SK-N-SH treated with all-trans-retinoic acid at 6 μM for 48 hours (cell line): ENCODE measurements at places on chromosomes 3 and 15.
A peak's percentile ranks its signal among the peaks of the same experiment; 100 is the strongest.

- ATAC-seq: peak; percentile 31; the same call in 2 of the 3 replicates
Observed at GRCh38 chr3:105537371-105538080, 170.8 kb downstream of the ALCAM start.

DNA sequence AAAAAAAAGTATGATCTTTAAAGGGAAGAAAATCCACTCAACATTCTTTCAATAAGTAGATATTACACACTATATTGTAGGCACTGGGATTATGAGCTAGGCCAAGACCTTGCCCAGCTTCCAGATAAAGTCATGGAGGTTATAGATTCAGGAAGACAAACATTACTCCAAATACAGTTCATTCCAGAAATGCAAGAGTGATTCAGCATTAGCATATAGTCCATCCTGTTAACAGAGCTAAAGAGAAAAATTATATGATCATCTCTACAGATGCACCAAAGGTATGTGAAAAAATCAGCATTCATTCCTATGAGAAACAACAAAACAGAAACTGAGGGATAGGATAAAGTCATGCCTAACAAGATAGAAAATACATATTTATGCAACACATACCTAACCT is 42.1 kb upstream of the NSMCE3 start:
- no peak for ATAC-seq

DNA sequence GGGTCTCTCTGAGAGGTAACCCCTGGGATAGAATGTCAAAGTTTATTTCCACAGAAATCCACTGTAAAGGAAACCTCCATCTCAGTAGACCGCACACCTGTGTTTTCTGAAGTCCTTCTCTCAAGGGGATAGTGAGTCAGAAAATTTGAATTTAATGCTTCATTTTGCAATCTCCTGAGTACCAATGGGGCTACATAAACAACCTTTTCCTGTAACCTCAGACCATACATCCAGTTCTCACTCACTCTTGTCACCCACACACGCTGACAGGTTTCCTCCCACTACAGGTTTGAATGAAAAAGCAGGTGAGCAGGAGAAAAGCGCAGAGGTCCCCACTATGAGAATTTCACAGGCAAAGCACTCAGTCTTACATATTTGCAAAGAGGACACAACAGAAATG is 165.3 kb upstream of the MCTP2 start:
- no peak for ATAC-seq

DNA sequence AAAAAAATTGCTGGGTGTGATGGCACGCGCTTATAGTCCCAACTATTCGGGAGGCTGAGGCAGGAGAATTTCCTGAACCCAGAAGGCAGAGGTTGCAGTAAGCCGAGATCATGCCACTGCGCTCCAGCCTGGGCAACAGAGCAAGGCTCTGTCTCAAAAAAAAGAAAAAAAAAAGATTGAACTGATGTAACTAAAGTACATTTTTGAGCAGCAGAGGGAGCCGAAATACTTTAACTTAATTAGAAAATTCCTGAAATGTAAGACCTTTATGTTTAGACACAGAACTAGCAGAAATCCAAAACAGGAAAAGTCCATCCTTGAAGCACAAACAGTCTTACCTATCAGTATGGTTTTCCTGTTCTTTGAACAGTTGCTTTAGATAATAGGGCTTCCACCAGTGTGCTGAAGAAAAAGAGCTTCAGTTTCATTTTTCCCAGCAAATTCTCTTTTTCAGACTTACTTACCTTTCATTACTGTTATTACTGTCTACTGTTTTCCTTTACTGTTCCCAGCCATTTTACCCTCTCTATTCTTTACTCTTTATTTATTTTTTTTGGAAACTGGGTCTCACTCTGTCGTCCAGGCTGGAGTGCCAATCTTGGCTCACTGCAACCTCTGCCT is 33.4 kb upstream of the ZNF609 start:
- peak; percentile 60; the same call in 2 of the 3 replicates for ATAC-seq

DNA sequence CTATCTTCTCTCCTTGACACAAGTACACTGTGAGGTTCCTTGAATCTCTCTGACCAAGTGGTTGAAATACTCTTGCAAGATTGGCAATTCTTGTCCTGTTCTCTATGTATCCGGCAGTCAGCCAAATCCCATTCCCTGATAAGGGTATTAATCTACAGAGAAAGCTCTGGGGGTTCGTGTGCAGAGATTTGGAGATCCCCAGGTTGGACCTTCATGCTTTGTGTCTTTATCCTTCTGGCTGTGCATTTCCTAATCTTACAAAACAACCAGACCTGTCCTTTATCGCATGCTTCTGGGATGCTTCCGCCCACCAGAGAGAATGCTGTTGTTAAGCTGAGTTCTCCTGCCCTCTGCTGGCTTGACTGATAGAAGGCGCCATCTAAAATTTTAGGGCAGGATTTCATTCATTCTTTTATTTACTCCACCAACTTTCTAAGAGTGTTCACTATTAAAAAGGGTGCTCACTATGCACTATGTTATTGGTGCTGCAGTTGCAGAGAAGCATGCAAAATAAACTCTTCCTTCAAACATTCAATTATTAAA is 8.6 kb upstream of the SST start:
- ATAC-seq: peak; percentile 86

DNA sequence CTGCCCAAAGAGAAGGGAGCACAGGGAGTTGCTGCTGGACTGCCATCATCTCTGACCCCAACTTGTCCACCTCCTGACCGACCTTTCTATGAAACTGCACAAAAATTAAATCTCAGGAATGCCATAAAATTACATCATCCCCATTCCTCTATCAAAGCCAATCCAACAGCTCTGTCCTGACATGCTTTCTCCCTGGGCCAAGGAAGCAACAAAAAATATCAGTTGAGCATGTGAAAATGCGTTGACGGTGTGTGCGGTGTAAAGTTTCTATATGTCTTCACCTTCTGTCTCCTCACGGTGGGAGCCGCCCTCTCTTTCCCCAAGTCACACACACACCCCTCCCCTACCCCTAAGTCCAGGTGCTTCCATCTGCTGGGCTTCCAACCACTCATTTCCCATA is 3.6 kb upstream of the ZNF774 start:
- no peak for ATAC-seq

DNA sequence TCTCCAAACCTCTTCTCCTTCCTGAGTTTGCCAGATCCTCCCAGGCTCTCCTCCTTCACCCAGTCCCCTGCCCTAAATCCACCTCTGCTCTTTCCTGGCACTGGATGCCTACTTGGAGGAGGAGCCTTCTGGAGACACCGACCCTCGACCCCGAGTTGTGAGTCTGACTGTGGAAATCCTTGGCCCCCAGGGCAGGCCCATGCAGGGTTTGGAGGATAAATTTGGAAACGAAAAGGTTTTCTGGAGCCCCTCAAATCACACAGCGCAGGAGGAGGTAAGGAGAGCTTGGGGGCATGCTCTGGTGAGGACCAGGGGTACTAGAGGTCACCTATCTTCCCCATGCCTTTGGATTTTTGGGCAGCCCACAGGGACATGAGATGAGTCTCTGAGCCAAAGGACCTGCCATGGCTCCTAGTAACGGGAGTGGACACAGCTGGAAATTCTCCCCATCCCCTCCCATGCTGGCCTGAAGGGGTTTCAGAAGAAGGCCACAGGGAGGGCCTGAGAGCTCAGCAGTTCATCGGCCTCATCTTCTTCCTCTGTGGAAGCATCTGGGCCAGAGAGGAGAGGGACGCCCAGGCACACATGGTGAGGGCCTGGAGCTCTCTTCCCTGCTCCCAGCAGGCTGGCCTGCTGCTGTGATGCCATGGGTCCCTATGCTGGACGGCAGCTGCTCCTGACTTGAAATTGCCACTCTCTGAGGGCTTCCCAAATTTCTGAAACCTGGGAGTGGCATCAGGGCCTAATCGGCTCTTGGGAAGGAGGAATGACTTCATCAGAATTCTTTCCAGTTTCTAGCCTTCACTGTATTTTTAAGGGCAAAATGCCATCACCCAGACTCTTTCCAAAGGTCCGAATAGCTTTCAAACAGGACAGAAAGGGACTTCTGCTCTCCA is 68.6 kb upstream of the ITGA11 start:
- no peak for ATAC-seq

DNA sequence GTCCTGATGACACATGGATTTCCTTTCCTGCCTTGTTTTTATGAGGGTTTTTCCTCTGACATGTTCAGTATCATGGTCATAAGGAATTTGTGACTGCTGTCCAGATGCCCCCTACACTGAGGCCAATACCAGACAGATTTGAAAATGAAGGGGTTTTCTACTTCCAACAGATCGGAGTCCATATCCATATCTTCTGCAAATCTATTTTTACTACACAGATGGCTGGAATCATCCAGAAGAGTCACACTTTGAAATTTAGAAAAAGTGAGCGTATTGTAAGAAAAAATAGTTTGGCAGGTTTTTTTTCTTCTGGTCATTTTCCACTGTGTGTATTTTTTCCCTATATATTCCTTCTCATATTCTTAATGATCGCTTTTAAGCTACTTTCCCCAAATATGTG is 197.5 kb upstream of the LRRC3B start:
- no peak for ATAC-seq

DNA sequence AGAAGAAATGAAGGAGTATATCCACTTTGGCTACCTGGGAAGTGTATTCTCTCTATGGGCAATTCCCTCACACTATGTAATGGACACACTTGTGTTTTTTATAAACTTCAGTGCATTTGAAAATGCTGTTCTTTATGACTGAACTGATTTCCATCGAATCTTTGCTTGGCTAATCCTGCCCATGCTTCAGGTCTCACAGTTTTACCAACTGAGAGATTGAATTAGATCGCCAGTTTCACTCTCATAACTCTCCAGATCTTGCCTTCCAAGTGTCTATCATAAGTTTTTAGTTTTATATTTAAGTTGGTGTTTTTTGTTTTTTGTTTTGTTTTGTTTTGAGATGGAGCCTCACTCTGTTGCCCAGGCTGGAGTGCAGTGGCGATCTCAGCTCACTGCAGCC is 73.5 kb upstream of the MBNL1 start:
- no peak for ATAC-seq

GRCh38 chr15:55993804-55994560 is 570 bp upstream of the NEDD4 start:
- ATAC-seq: peak; percentile 50
